ENCODE measurements at places on chromosomes 16 and 17.
A peak's percentile ranks its signal among the peaks of the same experiment; 100 is the strongest.

DNA sequence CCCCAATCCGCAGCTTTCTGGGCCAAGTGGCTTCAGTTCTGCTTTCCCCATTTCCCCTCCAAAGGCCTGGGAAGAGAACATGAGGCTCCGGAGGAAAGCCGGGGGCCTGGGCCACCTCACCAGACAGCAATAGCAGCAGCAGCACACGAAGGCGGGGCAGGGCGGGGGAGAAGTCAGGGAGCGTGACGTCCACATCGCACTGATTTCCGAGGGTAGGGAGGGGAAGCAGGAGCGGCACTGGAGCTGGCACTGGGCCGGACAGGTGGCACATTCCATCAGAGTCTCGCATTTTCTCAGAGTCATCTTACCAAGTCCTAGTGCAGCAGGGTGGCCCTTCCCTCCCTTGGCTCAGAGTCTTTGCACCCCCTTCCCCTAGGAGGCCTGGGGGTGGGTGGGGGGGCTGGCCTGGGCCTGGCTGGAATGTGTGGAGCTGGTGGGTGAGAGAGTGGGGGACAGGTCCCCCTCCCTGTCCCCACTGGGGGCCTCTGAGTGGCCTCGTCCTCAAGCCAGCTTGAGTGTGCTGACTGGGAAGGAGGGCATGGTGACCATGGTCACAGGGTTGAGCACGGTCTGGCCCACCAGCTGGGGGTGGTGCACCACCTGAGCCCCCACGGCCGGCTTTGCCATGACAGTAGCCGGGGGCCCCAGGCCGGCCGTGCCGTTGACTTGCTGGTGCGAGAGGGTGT, 14.3 kb downstream of the MNT start:
- no peak for DNase-seq

DNA sequence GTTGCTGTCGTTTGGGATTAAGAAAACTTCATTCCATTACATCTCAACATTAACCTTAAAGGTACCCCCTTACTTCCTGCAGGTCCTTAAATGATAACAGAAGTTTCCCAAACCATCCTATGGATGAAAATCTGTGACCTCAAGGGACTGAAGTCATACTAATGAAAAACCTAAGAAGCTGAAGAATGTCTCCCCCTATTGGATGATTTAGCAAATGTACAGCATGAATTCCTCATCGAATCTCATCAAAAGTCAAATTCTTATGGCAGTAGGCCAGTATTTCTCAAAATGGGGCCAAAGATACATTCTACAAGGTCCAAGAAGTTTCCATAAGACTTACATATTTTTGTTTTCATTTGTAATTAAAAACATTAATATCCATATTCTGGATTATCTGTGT, 13.5 kb downstream of the SCO1 start:
- no peak for DNase-seq

- no peak for DNase-seq
These were observed 207.6 kb downstream of the NPIPB11 start for GRCh38 chr16:29198731-29199521.

- no peak for DNase-seq
These were observed 16.7 kb upstream of the TUBG2 start for GRCh38 chr17:42642336-42642735.

- no peak for DNase-seq
These were observed 20.1 kb downstream of the PLD6 start for GRCh38 chr17:17186051-17186450.

DNA sequence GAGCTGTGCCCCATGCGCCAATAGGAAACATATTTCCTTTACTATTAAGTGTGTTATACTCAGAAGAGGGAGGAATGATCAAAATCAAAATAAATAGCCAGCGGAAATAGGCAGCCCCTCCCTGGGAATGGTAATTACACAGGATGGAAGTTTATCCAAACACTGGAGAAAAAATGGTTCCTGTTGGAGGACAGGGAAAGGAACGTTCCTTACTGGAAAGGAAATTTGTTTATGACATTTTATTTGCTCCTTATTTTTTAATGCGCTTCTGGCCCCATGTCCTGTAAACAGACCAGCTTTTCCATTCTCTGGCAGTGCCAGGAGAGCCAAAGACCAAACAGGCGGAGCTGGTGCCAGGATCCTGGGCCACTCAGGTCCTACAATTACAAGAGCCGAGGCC, 273.7 kb downstream of the SOX9 start:
- no peak for DNase-seq

GRCh38 chr17:51251010-51251409, 8.8 kb downstream of the MBTD1 start:
- no peak for DNase-seq

DNA sequence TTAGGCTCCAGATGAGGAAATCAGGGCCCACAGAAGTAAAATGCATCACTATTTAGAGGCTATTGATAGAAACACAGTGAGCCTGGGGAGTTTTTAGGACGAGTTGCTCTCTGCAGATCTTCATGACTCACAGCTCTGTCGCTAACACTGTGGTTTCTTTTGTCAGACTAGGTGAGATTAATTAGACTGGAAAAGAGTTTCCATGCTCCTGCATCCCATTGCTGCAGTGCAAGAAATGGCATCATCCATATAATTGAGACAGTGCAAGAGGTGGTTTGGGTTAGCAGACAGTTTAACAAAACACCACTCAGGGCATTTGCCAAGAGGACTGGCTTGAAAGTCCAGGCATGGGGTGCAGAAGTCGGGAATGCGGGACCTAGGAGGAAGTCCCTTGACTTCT, 198.8 kb upstream of the CACNG5 start:
- DNase-seq, result no peak

- DNase-seq, result no peak
These were observed 2.4 kb downstream of the MEAK7 start for GRCh38 chr16:84502075-84502474.

GRCh38 chr17:4576729-4577322, 7.5 kb upstream of the SMTNL2 start:
- peak; percentile 78 for DNase-seq

DNA sequence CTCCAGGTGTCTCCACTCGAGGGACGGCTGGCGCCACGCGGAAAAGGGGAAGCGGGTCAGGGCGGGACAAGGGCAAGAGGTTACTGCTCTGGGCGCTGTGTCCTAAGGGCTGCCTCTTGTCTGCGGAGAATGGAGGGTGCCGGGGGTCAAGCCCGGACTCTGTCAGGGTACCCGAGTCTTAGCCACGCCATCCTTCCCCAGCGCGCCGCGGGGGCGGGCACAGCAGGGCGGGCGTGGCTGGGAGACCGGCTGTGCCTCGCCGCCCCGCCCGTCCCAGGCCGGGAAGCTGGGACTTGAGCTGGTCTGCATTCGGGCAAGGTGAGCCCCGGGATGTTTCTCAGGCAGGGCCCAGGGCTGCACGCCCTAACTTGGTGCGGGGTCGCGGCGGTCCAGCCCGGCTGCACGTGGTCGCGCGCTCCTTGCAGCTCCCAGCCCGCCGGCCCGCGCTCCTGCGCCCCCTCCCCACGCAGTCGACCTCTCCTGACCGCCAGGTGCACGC, 6.2 kb upstream of the ACTG1 start:
- DNase-seq, result peak; percentile 66

GRCh38 chr17:72600934-72601333, 480.1 kb downstream of the SOX9 start:
- no peak for DNase-seq

GRCh38 chr17:75683583-75683982, 16.4 kb downstream of the SAP30BP start:
- DNase-seq, result no peak

GRCh38 chr17:22253007-22253406, 560.7 kb downstream of the KCNJ18 start:
- no peak for DNase-seq

GRCh38 chr17:70256751-70257150, 87.4 kb downstream of the KCNJ2 start:
- DNase-seq, result no peak

DNA sequence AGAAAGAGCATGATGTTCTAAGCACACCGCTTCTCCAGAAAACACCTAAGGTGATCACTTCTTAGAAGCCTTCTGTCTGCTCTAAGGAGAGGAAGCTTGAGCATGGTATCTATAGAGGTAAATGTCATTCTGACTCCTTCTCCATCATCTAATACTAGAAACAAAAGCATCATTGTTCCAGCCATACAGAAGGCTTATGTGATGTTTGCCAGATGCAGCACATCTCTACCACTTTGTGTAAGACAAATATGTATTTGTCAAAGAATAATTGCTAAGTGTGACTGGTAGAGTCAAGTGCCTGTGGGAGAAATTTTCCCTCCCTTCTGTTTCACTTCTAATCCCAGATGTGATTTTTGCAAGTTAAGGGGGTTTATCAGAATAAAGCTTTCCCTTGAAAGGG, 217.1 kb downstream of the HS3ST3A1 start:
- no peak for DNase-seq

DNA sequence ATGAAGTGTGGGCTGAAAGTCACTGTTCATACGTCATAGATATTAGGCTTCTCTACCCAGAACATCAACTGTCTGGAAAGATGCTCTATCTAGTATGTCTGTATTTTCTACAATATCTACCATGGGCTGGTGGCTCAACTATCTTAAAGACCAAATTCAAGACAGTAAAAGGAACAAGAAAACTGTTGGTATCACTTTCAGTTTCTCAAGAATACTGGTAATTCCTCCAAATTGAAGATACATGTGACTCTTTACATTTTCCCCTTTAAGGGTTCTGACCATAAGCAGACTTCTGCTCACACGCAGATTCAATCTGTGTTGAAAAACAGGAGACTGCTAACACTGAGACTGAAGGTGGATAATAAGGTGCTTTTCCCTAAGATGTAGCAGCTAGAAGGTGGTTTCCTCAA, 24.2 kb downstream of the XPO6 start:
- DNase-seq, result no peak

GRCh38 chr16:70151941-70152509, 21.6 kb upstream of the CLEC18C start:
- no peak for DNase-seq

GRCh38 chr16:68972720-68973119, 129.4 kb downstream of the TANGO6 start:
- DNase-seq, result no peak

DNA sequence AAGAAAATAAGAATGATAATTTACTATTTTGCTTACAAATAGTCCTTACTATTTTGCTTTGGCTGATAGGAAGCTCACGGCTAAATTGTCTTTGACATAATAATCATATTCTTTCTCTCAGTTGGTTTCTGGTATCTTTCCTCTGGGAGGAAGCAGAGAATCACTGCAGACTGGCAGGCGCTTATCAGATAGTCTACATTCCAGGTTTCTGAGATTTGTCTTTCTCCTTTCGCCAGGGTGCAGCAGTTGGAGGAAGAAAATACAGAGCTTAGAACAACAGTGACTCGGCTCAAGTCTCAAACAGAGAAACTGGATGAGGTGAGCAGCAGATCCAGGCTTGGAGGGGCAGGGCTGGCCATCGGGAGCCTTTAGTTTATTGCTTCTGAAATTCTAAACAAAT, 136.1 kb downstream of the RAB11FIP4 start:
- DNase-seq, result no peak

GRCh38 chr16:30459456-30459855, 13.1 kb upstream of the ITGAL start:
- DNase-seq, result no peak

DNA sequence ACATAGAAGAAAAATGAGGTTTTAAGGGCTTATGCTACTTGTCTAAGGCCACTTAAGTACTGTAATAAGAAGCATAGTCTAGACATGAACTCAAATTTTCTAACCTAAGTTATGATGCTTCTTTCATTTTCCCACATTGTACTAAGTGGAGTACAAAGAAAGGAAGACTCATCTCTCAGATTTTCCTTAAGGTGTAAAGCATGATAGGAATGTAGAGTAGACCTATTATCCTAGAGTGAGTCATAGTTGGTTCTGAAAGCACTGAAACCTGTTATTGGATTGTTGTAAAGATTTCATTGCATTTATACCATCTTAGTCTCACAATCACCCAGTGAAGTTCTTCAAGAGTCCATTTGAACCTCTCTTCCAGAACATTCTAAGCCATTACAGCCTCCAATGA, 343.8 kb downstream of the TOX3 start:
- DNase-seq, result no peak

GRCh38 chr17:15945527-15946191, 729 bp downstream of the ADORA2B start:
- DNase-seq, result peak; percentile 68

DNA sequence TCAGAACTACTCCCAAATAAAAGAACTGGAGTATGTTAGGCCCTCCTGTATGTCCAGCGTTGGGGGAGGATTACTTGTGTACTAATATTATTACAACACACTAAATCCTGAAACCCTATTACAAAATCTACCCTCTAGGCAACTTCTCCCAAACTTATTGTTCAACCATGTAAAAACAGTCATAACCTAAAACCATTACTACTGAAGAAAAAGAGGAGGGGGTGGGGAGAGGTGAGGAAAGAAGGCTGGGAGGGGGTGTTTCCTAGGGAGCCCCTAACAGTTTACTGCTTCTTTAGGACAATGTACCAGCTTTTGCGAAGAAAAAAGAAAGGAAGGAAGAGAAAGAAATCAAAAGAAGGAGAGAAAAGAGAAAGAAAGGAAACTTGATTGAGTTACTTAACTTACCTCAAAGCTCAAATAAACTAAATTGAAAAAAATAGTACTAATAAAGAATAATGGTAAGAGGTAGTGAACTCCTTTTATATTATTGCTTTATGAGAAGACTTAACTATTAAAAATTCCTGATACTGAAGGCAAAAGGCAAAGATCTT, 2.3 kb downstream of the SALL1 start:
- DNase-seq, result peak; percentile 37

DNA sequence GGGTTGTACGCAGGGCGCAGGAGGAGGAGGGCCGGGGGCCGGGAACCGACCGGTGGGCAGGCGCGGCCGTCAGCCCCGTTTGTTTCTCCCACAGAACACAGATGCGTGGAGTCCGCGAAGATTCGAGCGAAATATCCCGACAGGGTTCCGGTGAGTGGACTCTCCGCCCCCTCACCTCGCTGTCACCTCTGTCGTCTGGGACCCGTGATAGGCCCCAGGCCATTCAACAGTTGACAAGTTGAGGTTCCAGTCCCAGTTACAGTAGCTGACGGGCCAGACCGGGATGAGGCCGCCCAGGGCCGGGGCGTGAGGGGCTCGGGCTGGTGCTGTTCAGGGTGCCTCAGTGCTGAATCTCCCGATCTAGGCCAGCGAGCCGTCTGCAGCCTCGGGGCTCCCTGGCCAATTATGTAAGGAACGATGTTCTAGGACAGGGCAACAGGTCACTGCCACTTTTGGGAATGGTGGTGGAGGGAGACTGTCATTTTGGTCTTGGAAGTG, 628 bp downstream of the GABARAPL2 start:
- DNase-seq, result no peak

DNA sequence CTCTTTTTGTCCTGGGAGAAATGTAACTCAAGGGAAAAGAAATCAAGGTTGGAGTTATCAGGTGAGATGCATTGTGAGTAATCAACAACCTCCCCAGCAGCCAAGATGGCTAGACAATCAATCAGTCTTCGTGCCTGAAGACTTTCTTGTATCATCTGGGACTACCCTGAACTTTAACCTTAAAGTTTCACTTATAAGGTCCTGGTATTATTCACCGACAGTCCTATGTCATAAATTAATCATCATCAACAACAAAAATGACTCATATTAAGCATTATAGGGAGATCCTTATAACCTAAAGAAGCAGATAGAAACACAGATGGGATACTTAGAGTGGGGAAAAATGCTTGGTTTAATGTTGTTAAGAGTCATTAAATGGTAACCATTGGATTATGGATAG, 7.7 kb upstream of the TEKT3 start:
- no peak for DNase-seq

- DNase-seq, result no peak
These were observed 2.5 kb downstream of the RSL1D1 start for GRCh38 chr16:11848842-11849241.
